Stimulated activated CD4-positive, alpha-beta T cell treated with anti-CD3 and anti-CD28 coated beads, TNF-alpha, amount 100 ng/mL, for 1 hour (primary cell): ENCODE measurements at places on chromosomes 6 and 20.

- no peak for DNase-seq
Measured at GRCh38 chr20:57751411-57751810, 41.6 kb upstream of the PMEPA1 start.

DNA sequence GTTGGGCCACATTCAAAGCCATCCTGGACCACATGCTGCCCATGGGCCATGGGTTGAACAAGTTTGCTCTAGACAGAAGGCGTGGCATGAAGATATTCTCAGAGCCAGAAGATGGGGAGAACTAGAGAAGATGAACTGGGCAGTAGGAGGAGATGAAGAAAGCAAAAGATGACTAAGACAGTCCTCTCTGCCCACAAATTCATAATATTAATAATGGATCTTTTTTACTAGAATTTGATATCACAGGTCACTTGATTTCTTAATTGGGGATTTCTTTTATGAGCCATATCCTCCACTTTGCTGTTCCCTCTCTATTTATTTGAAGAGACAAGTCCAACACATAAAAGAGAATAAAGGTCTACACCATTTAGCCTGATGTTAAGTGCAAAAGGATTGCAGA lies 25.5 kb upstream of the EDN1 start:
- no peak for DNase-seq

DNA sequence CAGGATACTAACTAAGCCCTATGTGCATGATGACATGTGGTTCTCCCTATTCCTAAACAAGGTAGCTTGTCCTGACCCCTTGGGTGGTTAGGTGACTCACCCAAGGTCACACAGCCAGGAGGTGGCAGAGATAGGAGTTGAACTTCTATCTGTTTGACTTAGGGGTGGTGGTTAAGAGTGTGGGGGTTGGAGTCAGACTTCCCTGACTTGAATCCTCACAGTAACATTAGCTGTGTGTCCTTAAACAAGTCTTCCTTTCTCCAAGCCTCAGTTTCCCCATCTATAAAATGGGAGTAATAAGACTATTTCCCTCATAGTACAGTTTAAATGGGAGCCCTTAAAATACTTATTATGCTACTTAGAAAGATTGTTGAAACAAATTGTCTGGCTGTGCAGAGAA lies 21.9 kb downstream of the SLC12A5 start:
- no peak for DNase-seq

DNA sequence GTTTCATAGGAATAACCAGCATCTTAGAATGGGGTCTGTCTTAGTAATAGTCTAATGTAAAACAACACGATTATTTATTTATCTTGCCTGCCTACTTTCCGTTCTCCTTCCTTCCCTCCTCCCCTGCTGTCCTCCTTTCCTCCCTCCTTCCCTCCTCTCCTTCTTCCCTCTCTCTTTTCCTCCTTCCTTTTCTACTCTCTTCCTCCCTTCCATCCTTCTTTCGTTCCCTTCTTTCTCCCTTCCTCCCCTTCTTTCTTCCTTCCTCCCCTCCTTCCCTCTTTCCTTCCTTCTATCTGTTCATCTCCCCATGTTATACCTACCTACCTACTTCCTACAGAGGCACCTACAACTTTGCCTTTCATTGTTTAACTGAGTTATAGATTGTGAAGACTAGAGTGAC lies 940.6 kb downstream of the KIF16B start:
- no peak for DNase-seq

DNA sequence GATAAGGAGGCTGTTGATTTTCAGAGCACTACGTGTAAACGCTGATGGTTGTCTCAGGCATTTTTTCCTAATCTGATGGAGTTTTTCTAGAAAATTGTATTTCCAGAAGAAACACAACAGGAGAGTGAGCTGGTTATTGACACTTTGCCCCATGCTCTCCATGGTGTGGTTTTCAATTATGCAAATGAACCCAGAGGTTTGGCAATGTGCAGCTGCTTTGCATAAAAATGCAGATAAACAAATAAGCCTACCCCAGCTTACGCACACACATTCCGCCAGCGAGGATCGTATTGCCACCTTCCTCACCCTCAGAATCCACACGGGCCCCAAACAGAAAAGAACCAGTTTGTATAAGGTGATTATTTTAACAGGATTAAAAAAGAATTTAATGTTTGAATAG lies 45.1 kb upstream of the FRMD1 start:
- no peak for DNase-seq

- DNase-seq = no peak
Measured at GRCh38 chr20:21303872-21304586, 898 bp downstream of the XRN2 start.

DNA sequence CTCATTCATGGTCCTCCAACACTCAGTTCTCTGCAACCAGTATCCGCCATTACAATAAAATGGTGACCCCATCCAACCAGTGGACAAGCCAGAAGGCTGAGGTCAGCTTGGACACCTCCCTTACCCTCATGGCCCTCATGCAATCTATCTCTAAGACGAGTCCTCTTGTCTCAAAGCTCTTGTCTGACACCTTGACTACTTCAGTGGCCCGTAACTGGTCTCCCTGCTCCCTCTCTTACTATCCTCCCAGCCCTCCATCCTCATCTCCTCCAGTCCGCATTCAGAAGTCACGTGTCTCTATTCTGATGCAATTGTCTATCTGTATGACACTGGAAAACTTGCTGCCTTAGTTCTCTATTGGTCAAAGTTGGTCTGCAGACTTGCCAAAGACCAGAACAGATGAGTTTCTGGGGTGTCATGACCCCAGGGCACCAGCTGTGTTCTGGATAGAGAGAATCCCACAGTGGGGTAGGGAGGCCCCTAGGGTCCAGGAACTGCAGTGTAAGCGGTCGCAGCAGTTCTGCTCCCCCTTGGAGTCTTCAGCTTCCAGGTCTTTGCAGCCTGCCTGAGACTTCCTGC lies 59.6 kb upstream of the RNF24 start:
- DNase-seq = no peak

- no peak for DNase-seq
Measured at GRCh38 chr6:163904186-163904585, 489.7 kb downstream of the QKI start.

DNA sequence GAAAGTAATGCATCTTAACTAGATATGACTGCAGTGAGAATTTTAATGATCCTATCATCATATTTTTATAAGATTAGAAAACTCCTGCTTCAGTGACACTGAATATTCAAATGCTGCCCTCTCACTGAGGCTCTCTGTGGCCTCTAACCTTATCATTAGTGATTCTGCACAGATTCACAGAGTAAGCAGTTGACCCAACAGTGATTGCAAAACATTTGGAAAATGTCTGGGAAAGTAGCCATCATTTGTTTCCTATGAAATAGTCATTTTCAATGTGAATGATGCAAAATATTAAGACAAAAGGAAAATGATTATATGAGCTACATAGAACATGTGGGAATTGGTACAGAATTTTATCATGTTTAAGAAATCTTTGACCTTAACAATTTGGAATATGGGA lies 210.3 kb downstream of the TBX18 start:
- no peak for DNase-seq

DNA sequence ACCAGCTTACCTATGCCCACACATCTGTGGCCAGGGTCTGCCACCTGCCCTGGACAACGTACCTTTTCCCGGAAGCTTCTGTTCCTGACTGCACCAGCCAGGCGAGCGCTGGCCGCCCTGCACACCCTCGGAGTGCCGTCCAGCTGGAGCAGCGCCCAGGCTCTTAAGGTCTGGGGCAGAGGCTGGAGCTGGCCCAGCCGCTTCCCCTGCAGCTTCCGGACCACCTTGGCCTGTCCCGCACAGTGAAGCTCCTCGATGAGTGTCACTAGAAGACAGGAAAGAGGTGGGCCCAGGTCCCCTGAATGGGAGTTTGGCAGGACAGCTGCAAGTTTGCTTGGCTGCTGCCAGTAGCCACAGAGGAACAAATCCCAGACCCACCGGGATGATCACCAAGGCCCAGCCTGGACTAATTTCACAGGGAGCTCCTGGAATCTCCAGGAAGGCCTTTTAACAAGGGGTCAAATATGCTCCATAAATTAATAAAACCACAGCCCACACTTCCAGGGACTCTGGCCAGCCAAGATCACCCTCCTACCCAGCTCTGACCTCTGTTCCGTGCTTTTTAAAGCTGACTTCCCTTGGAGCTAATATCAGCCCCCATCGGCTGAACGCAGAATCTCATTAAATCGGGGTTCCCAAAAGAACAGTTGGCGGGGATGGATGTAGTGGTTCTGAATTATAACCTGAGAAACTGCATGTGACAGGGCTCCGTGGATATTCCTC lies 82.3 kb downstream of the PTPN1 start:
- no peak for DNase-seq

GRCh38 chr6:107818272-107818671 lies 5.8 kb downstream of the SCML4 start:
- no peak for DNase-seq

- no peak for DNase-seq
Measured at GRCh38 chr6:40874495-40874894, 164.5 kb downstream of the UNC5CL start.

- DNase-seq = no peak
Measured at GRCh38 chr20:12113468-12114371, 196.0 kb downstream of the BTBD3 start.

GRCh38 chr6:118908441-118908840 lies 14.5 kb downstream of the ASF1A start:
- no peak for DNase-seq

- DNase-seq = no peak
Measured at GRCh38 chr20:43963872-43964791, 49.5 kb downstream of the TOX2 start.

DNA sequence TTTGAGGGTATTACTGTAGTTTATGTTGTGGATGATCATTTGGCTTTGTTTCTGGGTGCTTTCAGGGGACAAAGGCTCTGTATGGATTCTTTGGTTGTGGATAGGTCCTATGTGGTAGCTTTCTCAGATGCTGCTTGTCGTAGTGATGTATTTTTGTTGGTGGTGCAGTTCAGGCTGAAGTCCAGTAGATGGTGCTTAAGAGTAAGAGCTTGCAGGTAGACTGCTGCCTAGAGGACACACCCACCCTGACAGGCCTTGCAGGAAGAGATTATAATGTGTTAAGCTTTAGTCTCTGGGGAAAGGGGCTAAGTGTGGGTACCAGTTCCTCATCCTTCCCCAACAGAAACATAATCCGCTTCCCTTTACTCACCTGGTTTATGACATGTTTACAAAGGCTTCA lies 62.6 kb upstream of the ADGRB3 start:
- no peak for DNase-seq

- DNase-seq = no peak
Measured at GRCh38 chr20:39342463-39342862, 380.3 kb downstream of the DHX35 start.

- DNase-seq = no peak
Measured at GRCh38 chr20:53792946-53793536, 199.4 kb upstream of the ZNF217 start.

DNA sequence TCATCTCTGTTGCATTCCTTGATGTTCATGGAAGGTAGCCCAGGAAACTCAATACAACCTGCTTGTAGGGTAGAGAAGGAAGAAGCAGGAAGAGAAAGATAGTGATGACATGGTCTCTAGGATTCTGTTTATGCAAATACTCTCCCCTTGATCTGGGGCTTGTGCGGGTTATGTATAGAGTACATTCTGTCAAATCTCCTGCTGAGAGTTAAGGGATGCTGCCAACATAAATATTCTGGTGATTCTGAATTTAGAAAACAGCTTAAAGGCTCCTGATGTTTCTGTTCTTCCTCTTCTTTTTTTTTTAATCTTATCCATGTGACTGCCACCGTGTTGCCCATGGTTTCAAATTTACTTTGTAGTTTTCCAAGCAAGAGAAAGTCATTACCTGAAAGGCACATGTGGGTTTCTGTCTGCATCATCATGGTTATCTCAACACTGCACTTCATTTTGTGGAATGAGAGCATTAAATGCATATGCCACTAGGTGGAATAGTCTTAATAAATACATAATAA lies 150.6 kb downstream of the RPS12 start:
- no peak for DNase-seq

DNA sequence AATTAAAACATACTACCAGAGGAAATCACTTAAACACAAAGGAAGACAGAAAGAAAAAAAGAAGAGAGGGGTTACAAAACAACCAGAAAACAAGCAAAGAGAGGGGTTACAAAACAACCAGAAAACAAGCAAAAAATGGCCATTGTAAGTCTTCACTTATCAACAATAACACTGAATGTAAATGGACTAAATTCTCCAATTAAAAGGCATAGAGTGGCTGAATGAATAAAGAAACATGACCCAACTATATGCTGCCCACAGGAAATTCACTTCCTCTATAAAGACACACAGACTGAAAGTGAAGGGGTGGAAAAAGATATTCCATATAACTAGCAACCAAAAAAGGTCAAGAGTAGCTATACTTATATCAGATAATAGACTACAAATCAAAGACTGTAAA lies 180.0 kb downstream of the WDR27 start:
- no peak for DNase-seq

- no peak for DNase-seq
Measured at GRCh38 chr6:17851001-17851719, 136.3 kb downstream of the KIF13A start.

GRCh38 chr6:142011775-142012174 lies 121.0 kb upstream of the GJE1 start:
- no peak for DNase-seq

- DNase-seq = no peak
Measured at GRCh38 chr6:2669067-2669700, 81.5 kb downstream of the MYLK4 start.

GRCh38 chr6:110658631-110659211 lies 156.5 kb downstream of the CDK19 start:
- DNase-seq = no peak

- no peak for DNase-seq
Measured at GRCh38 chr20:62489186-62489931, 13.6 kb upstream of the GATA5 start.

DNA sequence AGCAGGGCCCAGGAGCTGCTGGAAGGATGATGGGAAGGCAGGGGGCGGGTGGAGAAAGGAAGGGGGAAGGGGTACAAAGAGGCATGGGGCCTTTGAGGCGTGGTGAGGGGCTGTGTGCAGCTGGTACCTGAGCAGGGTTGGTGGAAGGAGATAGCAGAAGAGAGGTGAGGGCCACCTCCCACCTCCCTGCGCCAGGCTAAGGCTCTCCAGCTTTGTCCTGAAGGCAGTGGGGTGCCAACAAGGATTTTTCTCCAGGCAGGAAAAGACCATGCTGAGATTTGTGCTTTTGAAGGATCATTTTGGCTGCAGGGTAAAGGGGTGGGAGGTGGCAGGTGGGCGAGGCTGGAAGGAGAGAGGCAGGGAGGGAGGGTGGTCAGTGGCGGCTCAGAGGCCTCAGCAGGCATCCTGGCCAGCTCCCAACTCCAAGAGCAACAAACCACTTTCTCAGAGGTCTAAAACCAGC lies 40.8 kb downstream of the NOL4L start:
- DNase-seq = no peak

DNA sequence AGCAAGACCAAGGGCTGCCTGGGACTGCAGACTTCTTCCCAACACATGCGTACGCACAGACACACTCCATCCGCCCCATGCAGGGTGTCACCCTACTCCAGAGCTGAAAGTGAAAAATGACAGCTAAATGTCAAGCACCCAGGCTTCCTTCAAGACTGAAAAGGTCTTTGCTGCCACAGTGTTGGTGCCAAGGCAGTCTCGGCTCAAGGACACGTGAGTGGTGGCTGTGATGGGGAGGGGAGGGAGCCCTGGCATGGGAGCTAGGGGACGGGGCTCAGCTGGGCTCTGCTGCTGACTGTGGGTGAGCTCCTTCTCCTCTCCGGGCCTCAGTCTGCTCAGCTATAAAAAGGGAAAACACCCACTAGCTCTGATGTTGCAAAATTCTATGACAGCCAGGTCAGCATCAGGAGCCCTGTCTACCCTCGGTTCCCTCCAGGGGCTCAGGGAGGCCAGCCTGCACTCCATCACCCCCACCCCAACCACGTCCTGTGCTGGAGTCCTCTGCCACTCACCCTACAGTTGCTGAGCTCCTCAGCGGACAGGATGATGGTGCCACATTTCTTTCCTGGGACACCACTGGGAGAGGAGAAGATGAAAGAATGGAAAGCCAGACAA lies 47.6 kb downstream of the CPNE5 start:
- DNase-seq = no peak
